Immature natural killer cell (primary cell): ENCODE measurements at places on chromosomes 11 and 22. TPM values are rescaled to one million over a fixed set of nuclear protein-coding genes. Genes with fewer than 3 reads are reported as not detected.

SLC22A12 gene
- polyA plus RNA-seq: not detected

NPTXR gene
- 1.4 TPM for polyA plus RNA-seq

CTSW gene
- polyA plus RNA-seq: 2,066 TPM

- DNase-seq: no peak
These were observed 230.8 kb downstream of the ADAMTS15 start for GRCh38 chr11:130679247-130679646.

DNA sequence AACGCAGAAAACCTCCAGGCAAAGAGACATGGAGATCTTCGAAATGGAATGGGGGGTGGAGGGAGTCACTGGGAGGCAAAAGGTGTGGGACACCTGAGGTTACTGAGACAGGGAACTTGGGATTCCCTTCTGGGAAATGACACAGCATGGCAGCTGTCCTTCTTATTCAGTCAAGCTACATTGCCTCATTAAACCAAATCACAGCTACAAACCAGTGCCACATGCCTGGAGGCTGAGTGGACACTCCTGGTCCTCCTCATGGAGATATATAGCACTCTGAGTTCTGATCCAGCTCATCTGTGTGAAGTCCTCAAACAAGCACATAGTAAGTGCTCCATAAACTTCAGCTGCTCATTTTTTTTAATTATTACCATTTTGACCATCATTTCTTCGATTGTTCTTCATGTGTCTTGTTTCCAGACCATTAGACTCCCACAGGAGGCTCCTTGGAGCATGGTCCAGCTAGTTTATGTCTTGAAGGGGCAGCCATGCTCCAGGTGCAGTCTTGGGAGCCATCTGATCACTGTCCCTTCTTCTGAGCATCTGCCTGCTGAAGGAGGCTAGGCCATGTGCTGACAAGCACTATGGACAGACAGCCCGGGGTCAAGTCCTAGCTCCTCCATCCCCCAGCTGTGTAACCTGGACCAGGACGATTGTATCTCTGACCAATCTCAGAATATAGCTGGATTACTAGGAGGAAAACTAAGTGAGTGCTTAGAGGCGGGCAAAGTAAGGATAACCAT is 9.7 kb upstream of the FXYD2 start:
- DNase-seq: no peak

GRCh38 chr11:122619757-122620156 is 35.8 kb upstream of the UBASH3B start:
- no peak for DNase-seq

GRCh38 chr22:30296324-30296723 is 7.0 kb upstream of the CASTOR1 start:
- DNase-seq: no peak

DNA sequence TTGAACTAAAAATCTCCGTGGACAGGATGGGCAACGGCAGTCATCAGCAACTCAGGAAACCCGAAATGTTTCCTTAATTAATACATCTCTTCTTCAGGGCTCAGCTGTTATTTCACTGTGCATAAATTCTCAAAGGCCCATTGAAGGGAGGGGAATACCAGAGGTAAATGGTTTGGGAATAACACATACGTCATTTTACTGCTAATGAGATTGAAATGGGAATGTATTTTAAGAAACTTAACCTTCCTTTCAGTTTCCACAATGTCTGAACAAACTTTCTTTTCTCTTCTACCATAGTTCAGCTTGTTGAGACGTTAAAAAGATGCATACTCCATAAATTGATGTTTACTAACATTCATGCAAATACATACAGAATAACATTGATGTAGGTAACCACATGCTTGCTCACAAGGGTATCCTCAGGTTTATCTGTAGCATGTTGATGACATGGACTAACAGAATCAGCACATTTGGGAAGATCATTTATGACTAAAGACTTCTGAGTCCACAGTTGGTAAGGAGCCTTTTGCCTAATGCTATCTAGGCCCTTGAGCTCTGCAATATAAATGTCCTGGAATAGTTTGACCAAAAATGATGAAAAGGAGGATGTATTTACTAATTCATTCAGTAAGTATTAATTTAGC is 7.7 kb upstream of the PRRG4 start:
- DNase-seq: no peak

DNA sequence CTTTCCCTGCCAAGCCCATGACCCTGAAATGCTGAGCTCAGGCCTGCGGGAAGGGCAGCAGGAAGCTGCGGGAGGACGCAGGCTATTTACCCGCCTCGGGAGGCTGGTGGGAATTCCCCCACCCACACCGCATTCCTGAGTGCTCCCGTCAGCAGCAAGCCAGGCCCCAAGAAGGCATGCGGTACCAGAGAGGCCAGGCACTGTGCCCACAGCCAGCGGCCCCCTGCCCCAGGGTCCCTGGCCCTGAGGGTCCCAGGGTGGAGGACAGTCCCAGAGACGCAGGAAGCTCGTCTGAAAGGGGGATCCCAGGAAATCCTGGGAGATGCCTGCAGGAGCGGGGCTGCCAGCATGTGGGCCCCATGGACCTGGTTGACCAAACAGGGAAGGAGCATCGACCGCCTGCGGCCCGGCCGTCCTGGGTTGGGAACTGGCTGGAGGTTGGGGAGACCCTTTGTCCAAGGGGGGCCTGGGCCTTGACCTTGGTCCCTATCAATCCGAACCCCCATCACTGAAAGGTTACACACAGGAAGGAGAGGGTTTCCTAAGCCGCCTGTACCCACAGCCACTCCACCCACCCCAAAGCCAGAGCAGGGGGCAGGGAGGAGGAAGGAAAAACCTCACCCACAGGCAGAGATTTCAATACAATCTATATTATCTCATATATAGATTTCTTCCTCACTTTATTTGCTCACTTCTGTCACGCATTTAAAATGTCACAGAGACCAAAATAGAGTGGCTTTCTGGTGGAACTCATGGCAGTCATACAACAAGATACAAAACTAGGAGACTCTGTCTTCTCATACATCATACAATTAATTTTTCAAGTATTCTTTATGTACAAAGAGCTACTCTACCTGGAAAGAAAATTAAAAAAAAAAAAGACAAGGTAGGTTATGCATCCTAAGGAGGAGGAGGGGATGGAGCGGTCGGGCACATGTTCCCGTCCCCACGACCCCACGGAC is 17.1 kb downstream of the MAFF start:
- DNase-seq: no peak

DNA sequence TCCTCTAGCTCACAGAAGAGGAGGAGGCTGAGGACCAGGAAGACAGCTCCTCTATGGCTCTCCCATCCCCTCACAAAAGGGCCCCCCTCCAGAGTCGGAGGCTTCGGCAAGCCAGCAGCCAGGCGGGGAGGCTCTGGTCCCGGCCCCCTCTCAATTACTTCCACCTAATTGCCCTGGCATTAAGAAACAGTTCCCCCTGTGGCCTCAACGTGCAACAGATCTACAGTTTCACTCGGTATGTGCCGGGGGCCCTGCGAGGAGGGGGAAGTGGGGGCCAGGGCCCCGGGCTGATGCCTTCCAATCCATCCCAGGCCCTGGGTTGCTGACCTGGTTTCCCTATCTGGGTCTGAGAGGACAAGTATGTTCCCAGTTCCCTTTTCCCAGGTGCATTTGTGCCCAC is 7.9 kb downstream of the FOXR1 start:
- DNase-seq: no peak

USH1C gene
- not detected for polyA plus RNA-seq

DNA sequence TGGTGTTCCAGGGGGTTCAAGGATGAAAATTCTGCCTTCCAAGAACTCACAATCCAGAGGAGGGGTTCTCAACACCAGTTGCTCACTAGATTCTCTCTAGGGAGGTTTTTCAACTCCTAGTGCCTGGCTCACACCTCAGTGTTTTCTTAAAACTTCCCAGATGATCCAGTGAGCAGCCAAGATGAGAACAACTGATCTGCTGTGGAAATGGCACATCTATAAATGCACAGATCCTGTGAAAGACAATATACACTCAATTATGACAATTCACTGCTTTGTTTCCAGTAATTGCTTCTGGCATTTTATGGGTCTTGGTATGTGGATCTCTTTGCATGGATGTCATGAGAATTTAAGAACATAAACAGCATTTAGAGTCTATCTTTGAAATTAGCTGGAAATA is 45.2 kb upstream of the PRSS23 start:
- no peak for DNase-seq

DNA sequence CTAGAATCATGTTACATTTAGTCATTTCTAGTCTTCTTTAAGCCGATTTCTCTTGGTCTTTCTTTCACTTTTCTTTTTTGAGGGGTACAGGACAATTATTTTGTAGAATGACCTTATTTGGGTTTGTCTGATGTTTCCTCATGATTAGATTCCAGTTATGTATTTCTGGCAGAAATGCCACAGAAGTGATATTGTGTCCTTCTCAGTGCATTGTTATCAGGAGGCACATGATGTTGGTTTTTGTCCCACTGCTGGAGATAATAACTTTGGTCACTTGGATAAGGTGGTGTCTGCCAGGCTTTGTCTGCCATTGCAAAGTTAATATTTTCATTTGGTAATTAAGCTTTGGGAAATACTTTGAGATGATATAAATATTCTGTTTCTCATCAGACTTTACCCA is 100.3 kb downstream of the RRM1 start:
- DNase-seq: no peak

TYR gene
- not detected for polyA plus RNA-seq

- no peak for DNase-seq
These were observed 101.9 kb downstream of the UVRAG start for GRCh38 chr11:75916882-75917281.

DNA sequence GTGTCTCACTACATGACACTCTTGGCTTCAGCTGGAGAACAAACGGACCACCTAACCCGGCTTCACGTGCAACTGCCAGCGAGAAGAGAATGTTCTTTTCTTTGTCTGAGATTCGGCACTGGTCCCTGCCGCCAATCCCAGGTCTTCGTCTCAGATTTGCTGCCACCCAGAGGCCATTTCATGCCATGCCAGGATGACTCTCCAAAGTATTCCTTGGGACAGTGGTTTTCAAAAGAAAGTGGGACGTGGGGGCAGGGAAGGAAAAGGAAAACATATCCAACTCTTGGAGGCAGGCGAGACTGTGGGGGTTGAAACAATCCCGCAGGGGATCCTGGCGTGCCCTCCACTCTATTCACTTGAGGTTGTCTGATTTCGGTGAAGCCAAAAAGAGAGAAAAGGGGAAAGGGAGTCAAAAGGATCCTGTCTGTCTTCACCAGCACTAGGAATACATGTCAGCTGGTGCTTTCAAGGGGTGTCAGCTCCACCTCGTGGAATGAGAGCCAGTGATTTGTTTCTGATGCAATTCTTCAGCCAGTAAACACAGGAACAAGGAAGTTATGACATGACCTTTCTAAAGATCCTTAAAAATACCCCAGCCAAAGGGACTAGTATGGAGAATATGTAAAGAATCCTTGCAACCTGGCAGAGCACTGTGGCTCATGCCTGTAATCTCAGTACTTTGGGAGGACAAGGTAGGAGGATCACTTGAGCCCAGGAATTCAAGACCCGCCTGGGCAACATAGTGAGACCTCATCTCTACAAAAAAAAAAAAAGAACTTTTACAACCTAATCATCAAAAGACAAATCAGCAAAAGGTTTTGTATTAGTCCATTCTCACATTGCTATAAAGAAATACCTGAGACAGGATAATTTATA is 41.0 kb upstream of the APLNR start:
- no peak for DNase-seq

- DNase-seq: no peak
These were observed 20.4 kb upstream of the APOBEC3A start for GRCh38 chr22:38937036-38937435.

DNA sequence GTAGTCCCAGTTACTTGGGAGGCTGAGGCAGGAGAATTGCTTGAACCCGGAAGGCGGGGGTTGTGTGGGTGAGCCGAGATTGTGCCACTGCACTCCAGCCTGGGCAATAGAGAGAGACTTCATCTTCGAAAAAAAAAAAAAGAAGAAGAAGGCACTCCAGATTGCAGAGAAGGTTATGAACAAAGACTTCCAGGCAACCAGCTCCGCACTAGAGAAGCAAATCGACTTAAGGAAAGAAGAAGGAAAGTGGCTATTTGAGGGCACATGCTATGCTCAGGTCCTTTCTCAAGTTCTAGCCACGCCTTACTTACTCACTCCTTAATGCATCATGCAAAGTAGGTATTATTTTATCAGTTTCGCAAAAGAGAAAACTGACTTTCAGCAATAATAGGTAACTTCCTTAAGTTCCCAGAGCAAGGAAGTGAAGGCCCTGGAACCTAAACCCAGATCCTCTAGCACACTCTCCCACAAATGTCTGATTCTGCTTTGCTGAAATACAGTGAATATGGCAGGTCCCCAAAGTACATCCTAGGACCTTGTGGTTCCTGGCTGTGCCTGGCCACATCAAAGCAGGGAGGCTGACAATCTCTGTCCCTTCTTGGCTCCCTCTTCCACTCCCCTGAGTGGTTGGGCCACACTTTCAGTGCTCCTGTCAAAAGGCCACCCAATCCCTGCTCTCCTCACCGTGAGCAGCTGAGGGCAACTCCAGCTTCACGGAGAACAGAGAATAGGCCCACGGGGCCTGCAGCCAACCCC is 14.2 kb downstream of the CD3E start:
- no peak for DNase-seq

DNA sequence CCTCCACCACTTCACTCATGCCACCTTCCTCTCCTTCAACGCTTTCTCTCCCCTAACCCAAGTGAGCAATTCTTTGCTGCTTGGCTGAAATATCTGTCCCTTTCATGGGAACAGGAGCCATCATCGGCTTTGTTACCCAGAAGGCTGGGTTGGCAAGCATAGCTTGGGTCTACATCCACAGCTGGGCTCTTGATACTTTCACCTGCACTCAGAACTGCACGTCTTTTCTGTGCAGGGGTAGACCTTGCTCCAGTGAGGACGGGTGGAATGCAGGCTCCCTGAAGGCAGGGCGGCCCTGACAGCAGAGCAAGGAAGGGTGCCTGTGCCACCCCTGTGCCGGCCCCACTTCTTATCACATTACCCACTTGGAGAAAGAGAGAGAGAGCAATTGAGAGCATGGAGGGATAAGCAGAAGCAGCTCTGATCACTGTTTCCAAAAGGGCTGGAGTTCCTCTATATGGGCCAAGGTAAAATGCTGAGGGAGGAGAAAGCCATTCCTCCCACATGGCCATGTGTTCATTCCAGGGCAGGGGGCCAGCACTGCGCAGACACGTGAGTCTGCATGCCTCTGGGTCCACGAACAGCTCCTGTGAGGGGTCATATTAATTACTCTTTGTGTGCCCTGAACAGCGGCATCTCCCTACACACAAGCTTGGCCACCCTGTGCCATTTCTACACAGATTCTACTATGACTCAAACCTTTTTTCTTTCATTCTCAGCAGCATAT is 181.8 kb downstream of the BUD13 start:
- no peak for DNase-seq

DNA sequence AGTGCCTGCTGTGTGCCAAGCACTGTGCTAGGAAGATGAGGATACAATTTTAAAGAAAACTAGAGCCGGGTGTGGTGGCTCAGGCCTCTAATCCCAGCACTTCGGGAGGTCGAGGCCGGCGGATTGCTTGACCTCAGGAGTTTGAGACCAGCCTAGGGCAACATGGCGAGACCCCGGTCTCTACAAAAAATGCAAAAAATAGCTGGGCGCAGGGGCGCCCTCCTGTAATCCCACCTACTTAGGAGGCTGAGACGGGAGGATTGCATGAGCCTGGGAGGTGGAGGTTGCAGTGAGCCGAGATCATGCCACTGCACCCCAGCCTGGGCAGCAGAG is 8.3 kb downstream of the TPBGL start:
- DNase-seq: no peak

OOSP4B gene
- polyA plus RNA-seq: not detected

- no peak for DNase-seq
These were observed 16.4 kb downstream of the USP2 start for GRCh38 chr11:119365071-119365591.

MYBPC3 gene
- polyA plus RNA-seq: not detected

RBFOX2 gene
- polyA plus RNA-seq: 1.9 TPM
